ENCODE measurements at places on chromosomes 13 and 19.

DNA sequence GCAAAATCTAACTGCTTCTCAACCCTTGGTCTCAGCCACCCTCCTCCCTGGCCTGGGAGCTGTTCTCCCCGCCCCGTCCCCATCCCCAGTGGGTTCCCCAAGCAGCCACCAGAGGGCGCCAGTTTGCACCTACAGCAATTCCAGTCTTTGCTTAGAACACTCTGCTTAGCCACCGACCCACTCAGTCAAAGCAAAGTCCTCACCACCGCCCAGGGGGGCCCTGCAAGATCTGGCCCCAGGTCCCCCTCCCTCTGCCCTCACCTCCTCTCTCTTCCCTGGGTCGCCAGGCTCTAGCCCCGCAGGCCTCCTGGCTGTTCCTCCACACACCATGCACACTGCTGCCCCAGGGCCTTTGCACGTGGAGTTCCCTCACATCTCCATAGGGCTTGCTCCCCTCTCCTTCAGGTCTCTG, 12.4 kb downstream of the TMEM143 start:
- peak; percentile 30 for DNase-seq

GRCh38 chr19:41354343-41354953, 726 bp upstream of the TGFB1 start:
- DNase-seq = no peak

DNA sequence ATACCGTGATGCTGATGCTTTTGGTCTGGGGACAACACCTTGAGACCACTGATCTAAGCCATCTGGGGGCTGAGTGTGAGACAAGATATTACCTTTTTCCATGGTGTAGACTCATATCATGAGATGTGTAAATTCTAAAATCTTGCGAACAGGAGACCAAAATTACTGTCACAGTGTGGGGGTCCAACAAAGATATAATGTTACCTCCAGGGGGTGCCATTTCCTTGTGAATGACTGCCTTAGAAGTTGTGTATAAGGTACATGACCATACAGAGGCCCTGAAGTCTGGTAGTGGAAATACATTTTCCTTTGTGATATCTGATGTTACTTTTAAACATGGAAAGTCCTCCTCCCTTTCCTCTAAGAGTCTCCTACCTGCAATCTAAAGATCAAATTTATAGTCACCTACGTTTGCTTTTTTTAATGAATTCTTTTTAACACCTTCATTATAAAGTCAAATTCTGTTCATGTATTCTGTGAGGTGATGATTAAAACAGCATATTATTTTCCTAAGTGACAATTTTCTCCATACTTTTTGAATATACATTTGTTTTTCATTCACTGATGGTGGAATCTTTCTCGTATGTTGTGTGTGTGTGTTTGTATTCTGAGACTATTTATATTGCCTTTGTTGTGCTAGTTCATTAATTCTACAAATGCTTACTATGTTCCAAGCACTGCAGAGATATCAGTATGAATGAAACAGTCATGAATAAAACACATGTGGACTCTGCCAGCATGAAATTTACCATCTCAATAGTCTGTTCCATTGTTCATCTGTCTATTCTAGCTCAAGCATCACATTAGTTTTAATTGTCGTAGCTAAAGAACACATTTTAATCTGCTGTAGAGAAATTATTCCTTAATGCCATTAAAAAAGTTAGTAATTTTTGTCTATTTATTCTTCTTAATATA, 113.7 kb downstream of the RFC3 start:
- DNase-seq = peak; percentile 50

DNA sequence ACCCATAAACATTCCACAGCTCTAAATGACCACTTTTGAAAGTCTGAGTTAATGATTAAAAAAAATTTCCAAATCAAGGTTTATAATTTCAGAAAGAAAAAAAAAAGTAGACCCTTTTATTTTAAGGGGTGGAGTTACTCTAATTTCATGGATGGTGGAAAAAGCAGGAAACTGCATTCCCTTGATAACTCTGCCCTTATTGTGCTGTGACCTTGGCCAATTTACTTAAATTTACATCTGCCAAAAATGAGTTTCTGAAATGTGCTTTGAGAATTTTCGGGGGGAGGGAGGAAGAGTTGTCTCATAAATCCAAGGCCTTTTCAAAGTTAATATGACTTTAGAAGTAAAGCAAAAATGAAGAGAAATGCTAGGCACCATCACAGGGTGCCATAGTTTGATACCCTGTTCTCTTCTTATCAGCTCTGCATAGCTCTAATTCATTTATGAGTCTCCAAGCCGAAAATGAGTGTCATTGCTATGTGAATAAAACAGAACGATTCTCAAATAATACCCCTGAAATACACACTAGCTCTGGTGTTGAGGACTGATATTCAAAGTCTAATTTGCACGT, 367.0 kb downstream of the DACH1 start:
- no peak for DNase-seq

- DNase-seq = no peak
These were observed 40.2 kb downstream of the CILP2 start for GRCh38 chr19:19578252-19578651.

- no peak for DNase-seq
These were observed 1.8 kb upstream of the CEACAM16 start for GRCh38 chr19:44696939-44697669.

DNA sequence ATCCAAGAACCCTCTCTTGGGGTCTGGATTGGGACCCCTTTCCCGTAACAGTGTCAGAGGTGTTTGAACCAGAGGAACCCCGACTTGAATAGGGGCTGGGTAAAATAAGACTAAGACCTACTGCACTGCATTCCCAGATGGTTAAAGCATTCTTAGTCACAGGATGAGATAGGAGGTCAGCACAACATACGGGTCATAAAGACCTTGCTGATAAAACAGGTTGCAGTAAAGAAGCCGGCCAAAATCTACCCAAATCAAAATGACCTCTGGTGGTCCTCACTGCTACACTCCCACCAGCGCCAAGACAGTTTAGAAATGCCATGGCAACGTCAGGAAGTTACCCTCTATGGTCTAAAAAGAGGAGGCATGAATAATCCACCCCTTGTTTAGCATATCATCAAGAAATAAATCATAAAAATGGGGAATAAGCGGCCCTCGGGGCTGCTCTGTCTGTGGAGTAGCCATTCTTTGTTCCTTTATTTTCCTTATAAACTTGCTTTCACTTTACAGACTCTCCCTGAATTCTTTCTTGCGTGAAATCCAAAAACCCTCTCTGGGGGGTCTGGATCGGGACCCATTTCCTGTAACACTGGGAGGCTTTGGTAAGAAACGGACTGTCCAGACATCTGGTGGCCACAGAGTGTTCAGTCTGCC, 4.4 kb upstream of the SIN3B start:
- no peak for DNase-seq

DNA sequence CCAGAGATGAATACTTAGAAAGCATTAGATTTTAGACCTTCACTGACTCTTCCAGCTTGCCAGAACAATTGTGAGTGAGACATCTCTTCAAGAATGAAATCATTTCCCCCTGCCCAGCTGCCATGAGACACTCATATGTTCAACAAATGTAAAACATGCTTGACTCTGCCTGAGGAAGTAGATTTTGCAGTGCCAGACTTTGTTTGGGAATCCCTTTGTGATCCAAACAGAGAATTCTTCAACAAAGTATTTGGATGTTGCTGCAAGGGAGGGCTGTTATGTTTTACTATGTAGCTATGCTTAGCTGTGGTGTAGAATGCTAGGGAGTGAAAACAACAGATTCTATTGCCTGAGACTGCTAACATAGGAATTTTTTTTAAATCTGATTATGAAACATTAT, 416.4 kb downstream of the DCT start:
- peak; percentile 42 for DNase-seq

GRCh38 chr19:46634656-46635218, 1.3 kb downstream of the GNG8 start:
- no peak for DNase-seq

- no peak for DNase-seq
These were observed 8.8 kb downstream of the GIPR start for GRCh38 chr19:45676851-45677263.

DNA sequence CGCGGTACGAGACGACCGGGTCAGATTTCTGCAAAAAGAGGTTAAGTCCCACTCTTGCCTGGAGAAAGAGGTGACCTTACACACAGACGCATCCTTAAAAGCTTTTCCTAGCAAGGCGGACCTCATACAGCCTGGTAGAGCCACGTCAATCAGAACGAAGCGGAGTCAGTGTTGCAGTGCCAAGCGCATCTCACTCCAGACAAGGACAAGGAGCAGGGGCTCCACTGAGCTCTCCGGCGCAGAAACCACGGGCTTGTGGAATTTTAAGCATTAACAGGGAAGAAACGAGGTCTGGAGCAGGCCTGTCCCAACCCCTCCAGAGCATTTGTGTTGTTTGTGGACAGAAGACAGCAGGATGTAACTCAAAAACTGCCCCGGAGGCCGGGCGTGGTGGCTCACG, 7.1 kb downstream of the EEF2 start:
- DNase-seq = no peak

DNA sequence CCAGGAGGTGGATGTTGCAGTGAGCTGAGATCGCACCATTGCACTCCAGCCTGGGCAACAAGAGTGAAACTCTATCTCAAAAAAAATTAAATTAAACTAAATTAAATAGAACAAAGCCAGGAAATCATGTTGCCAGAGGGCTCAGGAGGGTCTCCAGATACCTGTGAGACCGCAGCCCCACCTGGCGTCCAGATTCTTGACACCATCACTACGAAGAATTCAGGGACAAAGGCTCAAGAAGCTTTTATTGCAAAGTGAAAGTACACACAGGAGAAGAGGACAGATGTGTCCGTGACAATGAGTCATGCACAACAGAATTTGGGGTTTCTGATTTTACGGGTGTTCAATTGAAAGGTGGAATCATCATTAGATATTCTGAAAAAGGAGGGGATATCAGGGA, 76.6 kb downstream of the STOML3 start:
- no peak for DNase-seq

GRCh38 chr13:99995104-99995588, 13.6 kb downstream of the ZIC2 start:
- DNase-seq = no peak
